ENCODE measurements at places on chromosomes 13 and 19.

DNA sequence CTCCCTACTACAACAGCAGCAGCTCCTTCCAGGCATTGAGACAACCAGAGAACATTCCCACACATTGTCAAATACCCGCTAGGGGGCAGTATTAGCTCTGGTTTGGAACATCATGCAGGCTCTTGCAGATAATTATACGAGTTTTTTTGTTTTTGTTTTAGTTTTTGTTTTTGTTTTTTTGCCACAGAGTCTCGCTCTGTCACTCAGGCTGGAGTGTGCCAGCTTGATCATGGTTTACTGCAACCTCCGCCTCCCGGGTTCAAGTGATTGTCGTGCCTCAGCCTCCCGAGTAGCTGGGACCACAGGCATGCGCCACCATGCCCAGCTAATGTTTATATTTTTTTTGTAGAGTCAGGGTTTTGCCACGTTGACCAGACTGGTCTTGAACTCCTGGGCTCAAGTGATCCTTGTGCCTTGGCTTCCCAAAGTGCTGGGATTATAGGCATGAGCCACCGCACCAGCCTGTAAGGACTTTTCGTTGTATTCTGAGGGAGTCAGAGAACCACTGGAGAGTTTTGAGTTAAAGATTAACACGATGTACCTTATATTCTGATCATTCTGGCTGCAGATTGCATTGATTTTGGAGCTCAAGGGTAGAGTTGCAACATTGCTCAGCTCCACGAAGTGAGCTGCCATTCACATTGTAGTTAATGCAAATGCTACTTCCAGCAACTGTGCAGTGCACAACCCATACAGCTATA, 41.7 kb upstream of the CEACAM20 start:
- DNase-seq: no peak
- no peaks in the 10 kb centered on the region for H3K36me3 ChIP-seq
- no peak overlapping the region for H3K27ac ChIP-seq
- no peaks in the 10 kb centered on the region for H3K4me1 ChIP-seq

- no peaks in the 10 kb centered on the region for H3K27me3 ChIP-seq
- H3K4me1 ChIP-seq: peaks cover 7% of the 10 kb centered on the region
- DNase-seq: no peak
- no peak overlapping the region for H3K27ac ChIP-seq
- no peak overlapping the region for H3K4me3 ChIP-seq
- no peaks in the 10 kb centered on the region for H3K36me3 ChIP-seq
Observed at GRCh38 chr19:45136507-45137178, 24.1 kb downstream of the NKPD1 start.

DNA sequence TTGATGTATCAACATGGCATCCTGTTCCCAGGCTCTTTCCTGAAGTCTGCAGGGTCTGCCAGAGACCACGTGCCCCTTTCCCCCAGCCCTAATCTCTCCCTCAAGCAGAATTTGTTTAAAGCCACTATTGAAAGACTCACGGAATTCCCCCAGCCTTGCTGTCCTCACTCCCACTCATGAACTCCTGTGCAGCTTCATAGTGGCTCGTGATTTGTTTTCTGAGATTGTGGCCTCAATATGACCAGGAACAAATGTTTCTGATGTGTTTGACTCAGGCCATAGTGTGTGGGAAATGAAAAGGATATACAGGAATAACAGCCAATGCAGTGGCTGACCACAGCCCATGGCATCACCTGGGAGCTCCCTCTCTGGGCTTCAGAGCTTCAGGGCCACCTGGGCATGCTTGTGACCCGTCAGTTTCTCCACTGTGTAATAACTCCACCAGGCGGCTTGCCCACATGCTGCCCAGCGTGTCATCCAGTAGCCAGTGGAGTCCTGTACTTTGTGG, 8.1 kb upstream of the SERPINE3 start:
- no peak overlapping the region for H3K27ac ChIP-seq
- no peaks in the 10 kb centered on the region for H3K27me3 ChIP-seq
- DNase-seq: no peak
- no peaks in the 10 kb centered on the region for H3K4me1 ChIP-seq
- H3K4me3 ChIP-seq: no peak overlapping the region

DNA sequence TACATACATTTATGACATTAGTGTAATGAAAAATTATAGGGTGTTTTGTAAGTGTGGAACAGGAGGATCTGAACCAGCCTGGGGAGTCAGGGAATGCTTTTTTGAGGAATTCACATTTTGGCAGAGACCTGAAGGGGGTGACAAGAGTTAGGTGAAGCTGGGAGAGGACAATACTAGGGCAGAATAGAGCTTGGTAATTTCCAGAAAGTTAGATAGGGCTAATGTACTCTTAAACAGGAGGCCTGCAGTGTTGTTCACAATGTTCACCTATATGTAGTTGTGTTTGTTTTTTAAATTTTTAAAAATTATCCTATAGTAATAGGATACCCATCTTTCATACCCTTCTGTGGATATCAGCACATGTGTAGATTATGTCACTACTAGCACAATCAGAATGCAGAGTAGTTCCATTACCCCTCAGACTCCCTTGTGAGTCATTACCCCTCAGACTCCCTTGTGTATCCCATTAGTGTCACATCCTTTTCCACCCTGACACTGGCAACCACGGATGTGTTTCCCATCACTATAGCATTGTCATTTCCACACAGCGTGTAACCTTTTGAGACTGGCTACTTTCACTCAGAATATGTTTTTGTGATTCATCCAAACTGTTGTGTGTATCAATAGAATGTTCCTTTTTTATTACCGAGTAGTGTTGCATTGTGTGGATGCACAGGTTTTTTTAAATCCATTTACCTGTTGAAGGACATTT, 43.1 kb downstream of the PCCA start:
- H3K27me3 ChIP-seq: no peaks in the 10 kb centered on the region
- H3K36me3 ChIP-seq: no peaks in the 10 kb centered on the region
- no peak overlapping the region for H3K27ac ChIP-seq
- H3K4me3 ChIP-seq: no peak overlapping the region
- no peak for DNase-seq

DNA sequence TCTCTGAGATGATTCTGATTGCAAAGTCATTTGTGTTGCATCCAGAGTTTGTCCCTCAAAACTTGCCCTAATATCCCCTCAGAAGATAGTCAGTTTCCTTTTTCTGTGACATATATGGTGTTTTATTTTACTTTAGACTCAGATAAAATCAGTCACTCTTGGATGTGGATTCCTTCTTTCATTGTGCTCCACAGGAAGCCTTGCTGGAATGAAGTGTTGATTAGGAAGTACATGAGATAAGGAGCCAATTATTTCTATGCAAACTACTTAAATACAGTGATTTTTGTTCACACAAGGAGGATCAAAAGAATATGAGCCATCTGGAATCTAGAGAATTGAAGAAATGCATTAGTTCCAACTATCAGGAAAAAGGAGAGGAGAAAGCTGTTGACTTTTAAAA, 107.6 kb upstream of the RXFP2 start:
- H3K36me3 ChIP-seq: no peaks in the 10 kb centered on the region
- no peak overlapping the region for H3K4me3 ChIP-seq
- no peaks in the 10 kb centered on the region for H3K4me1 ChIP-seq
- H3K27me3 ChIP-seq: no peaks in the 10 kb centered on the region
- no peak overlapping the region for H3K27ac ChIP-seq

DNA sequence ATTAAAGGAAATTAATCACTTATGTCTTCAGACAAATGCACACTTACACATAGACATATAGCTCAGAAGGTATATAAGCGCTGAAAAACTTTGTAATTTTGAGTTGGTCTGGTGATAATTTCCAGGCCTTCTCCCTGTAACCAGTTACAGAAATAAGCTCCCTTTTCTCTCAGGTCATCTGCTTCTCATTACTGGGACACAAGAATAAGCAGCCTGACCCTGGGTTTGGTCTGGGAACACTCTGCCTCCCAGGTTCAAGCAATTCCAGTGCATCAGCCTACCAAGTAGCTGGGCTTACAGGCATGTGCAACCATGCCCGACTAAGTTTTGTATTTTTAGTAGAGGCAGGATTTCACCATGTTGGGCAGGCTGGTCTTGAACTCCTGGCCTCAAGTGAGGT, 274.5 kb downstream of the LMO7 start:
- no peak overlapping the region for H3K4me3 ChIP-seq
- no peak overlapping the region for H3K27ac ChIP-seq
- DNase-seq: no peak
- H3K27me3 ChIP-seq: no peaks in the 10 kb centered on the region

GRCh38 chr13:99652141-99652540, 150.9 kb downstream of the TM9SF2 start:
- no peak for DNase-seq
- no peak overlapping the region for H3K4me3 ChIP-seq
- no peaks in the 10 kb centered on the region for H3K36me3 ChIP-seq
- no peaks in the 10 kb centered on the region for H3K4me1 ChIP-seq

DNA sequence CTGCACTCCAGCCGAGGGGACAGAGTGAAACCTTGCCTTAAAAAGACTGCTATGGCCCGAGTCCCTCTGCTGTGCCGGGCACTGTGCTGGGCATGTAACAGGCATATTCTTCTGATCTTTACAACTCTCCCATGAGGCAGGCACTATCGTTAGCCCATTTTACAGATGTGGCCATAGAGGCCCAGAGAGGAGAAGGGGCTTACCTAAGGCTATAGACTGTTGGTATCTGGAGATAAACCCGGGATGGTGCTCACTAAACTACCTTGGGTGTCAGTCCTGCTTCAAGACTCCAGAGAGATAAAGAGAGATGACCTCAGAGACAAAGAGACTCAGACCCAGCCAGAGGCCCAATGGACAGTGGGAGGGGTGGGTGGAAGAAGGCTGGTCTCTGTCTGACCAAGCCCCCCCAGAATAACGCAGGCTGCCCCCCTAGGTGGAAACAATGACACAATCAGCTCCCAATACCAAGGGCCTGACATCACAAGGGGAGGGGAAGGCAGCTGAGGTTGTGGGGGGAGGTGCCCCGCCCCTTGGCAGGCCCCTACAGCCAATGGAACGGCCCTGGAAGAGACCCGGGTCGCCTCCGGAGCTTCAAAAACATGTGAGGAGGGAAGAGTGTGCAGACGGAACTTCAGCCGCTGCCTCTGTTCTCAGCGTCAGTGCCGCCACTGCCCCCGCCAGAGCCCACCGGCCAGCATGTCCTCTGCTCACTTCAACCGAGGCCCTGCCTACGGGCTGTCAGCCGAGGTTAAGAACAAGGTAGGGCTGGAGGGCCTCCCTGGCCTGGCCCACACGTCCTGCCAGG, at the start of gene CNN1:
Gene CNN1, plus strand, starts transcription at position 620 of the 805 bp plus-strand sequence. Its CDS starts 77 bp downstream, at position 697.
- H3K4me3 ChIP-seq: peak within 1 kb of the TSS; percentile 50
- H3K27me3 ChIP-seq: no peaks in the 10 kb centered on the region
- H3K27ac ChIP-seq: peak within 1 kb of the TSS; percentile 100
- DNase-seq: peak; percentile 94
- no peaks in the 10 kb centered on the region for H3K36me3 ChIP-seq

GRCh38 chr13:66830940-66831716, 399.0 kb downstream of the PCDH9 start:
- no peaks in the 10 kb centered on the region for H3K36me3 ChIP-seq
- H3K4me3 ChIP-seq: no peak overlapping the region
- H3K4me1 ChIP-seq: no peaks in the 10 kb centered on the region
- no peak overlapping the region for H3K27ac ChIP-seq

GRCh38 chr13:99307247-99307646, at the start of gene GPR183:
Gene GPR183, minus strand, starts transcription at chr13:99307399. Its CDS starts 11,254 bp downstream, at chr13:99296145.
- H3K27ac ChIP-seq: peak within 1 kb of the TSS; percentile 73
- no peak for DNase-seq
- H3K4me1 ChIP-seq: no peaks in the 10 kb centered on the region
- no peaks in the 10 kb centered on the region for H3K36me3 ChIP-seq
- no peaks in the 10 kb centered on the region for H3K27me3 ChIP-seq

- H3K27me3 ChIP-seq: no peaks in the 10 kb centered on the region
- H3K4me3 ChIP-seq: no peak overlapping the region
- no peak for DNase-seq
Observed at GRCh38 chr19:16164222-16164890, 9.0 kb downstream of the CIB3 start.

DNA sequence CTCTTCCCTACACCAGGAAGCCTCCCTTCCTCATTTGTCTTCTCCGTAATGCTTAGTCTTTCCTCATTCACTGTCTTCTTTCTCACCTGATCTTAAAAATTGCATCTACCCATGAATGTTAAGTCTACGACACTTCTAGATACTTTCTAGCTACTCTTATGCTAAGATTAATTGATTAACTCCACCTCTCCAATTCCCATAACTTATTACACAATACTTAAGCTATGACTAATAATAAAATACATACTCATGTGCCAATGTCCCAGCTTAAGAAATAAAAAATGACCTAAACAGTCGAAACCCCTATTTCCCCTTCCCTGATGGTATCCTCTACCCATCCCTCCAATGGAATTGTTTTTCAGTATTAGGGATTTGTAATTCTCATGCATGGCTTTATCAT, 22.8 kb upstream of the ZNF527 start:
- no peaks in the 10 kb centered on the region for H3K4me1 ChIP-seq
- H3K27ac ChIP-seq: no peak overlapping the region
- H3K36me3 ChIP-seq: no peaks in the 10 kb centered on the region
- DNase-seq: no peak
- H3K4me3 ChIP-seq: no peak overlapping the region
- H3K27me3 ChIP-seq: no peaks in the 10 kb centered on the region

GRCh38 chr13:28455580-28456194, 39.2 kb downstream of the FLT1 start:
- no peaks in the 10 kb centered on the region for H3K4me1 ChIP-seq
- H3K27me3 ChIP-seq: no peaks in the 10 kb centered on the region
- no peak for DNase-seq
- no peak overlapping the region for H3K27ac ChIP-seq
- no peak overlapping the region for H3K4me3 ChIP-seq
- no peaks in the 10 kb centered on the region for H3K36me3 ChIP-seq

DNA sequence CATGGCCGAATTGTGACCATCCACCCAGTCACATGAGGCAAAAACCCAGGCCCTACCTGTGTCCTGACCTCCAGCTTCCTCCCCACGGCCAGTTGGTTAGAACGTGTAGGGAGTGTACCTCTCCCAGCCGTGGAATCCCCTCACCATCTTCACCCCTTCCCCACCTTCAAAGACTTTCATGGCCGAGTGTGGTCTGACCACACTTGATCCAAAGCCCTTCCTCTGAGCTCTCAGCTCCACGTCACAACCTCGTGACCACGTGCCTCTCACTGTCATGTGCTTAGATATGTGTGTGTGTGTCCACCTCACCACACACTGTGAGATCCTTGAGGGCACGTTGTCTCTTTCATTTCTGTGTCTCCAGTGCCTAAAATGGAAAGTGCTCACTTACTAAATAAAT, 48.6 kb upstream of the UBE2L5 start:
- no peaks in the 10 kb centered on the region for H3K36me3 ChIP-seq
- H3K4me1 ChIP-seq: no peaks in the 10 kb centered on the region
- H3K27me3 ChIP-seq: no peaks in the 10 kb centered on the region
- DNase-seq: no peak
- no peak overlapping the region for H3K27ac ChIP-seq

- no peak for DNase-seq
- H3K27ac ChIP-seq: peak overlapping the region; percentile 86
- H3K36me3 ChIP-seq: no peaks in the 10 kb centered on the region
- peak overlapping the region; percentile 42 for H3K4me3 ChIP-seq
- H3K4me1 ChIP-seq: no peaks in the 10 kb centered on the region
Observed at GRCh38 chr19:1904860-1905109, 414 bp upstream of the ADAT3 start.

Measured in uterus (tissue), 4 donors.